ENCODE measurements at places on chromosomes 7 and 10. TPM values are rescaled to one million over a fixed set of nuclear protein-coding genes. Genes with fewer than 3 reads are reported as not detected.

GRCh38 chr7:129013048-129013724, 41.7 kb downstream of the TNPO3 start:
- no peak for DNase-seq

DNA sequence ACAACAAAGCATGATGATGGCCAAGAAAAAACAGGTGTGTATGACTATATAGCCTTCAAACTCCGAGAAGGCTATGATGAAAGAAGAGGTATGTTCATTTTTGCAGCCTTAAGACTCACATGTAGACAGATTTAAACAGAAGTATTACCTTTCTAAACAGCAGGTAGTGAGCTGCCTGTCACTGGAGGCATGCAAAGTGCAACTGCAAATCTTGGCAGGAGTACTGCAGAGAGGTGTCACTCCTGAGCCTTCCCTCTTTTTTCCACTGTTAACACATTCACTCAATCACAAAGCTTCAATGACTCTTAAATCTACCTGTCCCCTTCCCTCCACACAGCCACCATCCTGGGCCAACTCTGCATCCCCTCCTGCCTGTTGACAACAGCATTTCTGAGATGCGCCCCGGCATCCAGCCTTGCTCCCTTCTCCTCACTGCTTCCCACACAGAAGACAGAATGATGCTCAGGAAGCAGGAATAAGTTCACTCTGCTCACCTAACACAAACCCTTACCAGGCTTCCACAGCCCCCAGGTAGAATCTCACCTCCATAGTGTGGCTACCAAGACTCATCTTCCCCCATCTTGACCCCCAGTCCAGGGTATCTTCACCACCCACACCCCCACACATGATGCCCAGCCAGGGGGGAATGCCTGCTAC, 161.9 kb upstream of the ZMIZ1 start:
- no peak for DNase-seq

- DNase-seq: no peak
Measured at GRCh38 chr10:79320820-79321493, 26.3 kb upstream of the PPIF start.

- DNase-seq: no peak
Measured at GRCh38 chr7:155948845-155949244, 136.6 kb upstream of the SHH start.

DNA sequence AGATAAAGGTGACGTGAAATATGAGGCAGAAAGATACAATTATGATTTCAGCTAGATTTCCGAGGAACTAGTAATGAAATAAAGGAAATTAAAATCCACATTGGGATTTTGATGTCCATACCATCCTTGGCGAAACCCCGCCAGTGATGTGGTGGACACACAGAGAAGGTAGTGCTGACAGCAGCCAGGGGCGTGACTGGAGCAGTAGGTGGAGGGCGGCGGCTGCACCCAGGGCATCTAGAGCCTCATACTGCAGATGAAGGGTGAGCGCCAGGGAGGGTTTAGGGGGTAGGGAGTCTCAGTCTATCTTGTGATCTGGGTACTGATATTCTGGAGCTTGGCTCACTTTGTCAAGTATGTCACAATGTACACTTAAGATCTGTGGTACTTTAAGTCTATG, 855.5 kb upstream of the POM121L12 start:
- no peak for DNase-seq

DNA sequence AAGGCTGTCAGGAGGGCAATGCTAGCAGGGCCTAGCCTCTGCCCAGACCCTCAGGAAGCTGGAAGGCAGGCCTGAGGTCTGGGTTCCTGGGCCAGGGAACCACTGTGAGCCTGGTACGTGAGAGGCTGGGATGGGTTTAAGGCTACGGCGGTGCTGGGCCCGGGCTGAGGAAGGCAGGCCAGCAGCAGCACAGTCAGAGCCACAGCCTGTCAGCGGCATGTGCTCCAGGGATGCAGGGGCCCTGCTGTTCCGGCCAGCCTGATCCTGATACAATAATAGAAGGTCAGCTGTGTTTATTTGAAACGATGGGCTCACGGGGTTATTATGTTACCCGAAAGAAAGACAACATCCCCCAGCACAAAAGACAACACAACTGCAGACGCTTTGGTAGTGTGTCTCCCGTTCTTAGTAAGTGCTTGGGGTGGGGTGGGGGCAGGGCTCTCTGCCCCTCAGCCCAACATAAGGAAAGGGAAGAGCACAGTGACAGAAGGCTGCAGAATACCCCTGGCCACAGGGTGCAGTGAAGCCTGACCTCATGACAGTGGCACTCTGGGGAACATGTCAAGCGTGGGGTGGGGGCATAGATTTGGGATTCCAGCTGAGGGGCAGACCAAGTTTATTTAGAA, 95.0 kb downstream of the COL13A1 start:
- DNase-seq: no peak

GRCh38 chr7:80213814-80214213, 79.2 kb downstream of the GNAI1 start:
- no peak for DNase-seq

DNA sequence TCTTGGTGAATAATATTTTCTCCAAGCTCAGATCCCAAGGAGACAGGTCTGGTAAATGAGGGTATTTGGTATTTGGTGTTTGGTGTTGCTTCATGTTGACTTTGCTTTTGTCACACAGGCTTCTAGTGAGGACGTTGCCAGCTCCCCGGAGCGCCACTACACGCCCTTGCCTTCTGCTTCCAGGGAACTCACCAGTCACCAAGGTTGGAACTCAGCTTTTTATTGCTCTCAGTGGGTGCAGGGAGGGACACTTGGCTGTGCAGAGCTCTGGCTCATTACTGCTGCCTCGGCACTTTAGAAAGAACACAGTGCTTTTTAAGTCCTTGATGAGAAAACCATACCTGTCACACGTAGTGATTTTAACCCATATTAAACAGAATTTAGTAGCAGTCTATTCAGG, 892.9 kb downstream of the LRMDA start:
- DNase-seq: no peak

- DNase-seq: no peak
Measured at GRCh38 chr10:49759787-49760551, 2.2 kb downstream of the OGDHL start.

DNA sequence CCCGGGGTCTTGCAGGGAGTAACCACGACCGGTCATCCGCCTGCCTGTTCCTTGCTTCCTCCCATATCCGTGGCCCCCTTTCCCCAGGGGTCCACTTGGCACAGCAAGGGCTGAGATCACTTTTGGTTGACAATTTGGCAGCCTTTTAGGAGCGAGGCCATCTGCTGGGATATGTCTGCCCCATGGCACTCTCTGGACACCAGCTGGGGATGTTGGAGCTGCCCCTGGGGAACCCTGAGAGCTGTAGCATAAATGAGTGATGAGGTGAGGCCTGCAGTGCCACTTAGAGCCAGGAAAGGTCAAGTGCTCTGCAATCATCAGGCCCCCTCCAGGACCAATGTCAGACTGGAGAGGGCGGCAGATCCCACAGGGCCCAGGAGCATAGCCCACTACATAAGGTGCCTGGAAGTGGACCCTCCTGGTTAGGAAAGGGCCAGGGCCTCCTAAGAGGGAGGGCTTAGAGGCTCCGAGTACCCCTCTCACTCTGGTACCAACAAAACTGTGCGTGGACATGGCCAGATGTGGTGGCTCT, 92.1 kb downstream of the HIP1 start:
- no peak for DNase-seq

DNA sequence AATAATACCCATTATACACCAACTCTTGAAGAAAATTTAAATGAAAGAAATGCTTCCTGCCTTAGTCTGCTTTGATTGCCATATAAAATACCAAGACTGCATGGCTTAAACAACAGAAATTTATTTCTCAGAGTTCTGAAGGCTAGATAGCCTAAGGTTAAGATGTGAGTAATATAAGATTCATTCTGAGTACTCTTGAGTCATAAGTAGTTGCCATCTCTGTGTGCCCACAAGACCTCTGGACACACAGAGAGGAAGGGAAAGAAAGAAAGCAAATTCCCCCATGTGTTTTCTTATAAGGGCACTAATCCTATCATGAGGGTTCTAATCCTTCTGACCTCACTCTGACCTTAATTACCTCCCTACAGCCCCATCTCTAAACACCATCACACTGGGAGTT, 201.2 kb downstream of the PTN start:
- DNase-seq: no peak

DNA sequence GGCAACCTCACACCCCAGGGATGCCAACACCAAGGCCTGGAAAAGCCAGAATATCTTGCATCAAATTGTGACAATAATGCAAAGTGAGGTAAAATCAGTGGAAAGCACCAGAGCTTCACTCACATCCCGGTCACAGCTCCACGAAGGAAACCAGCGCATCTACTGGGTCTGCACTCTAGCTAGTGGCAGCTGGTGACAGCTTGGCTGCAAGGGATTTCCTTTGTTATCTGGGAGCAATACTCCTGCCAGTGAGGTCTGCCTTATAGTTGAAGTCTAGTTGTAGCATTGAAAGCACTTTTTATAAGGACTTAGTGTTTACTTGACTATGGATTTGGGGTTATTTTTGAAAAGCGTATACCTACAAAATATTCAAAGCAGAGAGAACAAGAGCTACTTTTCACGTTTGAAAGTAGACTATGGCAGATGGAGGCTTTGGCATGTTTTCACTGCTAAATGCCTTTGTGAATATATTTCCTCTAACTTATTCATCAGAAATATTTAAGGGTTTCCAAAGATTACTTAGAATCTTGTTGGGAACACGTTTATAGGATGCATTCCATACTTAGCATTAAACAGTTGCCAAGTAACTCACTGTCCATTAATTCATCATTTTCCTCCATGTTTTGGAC, 26.1 kb downstream of the WDFY4 start:
- no peak for DNase-seq

- no peak for DNase-seq
Measured at GRCh38 chr7:44440577-44441078, 49.8 kb downstream of the NUDCD3 start.

DNA sequence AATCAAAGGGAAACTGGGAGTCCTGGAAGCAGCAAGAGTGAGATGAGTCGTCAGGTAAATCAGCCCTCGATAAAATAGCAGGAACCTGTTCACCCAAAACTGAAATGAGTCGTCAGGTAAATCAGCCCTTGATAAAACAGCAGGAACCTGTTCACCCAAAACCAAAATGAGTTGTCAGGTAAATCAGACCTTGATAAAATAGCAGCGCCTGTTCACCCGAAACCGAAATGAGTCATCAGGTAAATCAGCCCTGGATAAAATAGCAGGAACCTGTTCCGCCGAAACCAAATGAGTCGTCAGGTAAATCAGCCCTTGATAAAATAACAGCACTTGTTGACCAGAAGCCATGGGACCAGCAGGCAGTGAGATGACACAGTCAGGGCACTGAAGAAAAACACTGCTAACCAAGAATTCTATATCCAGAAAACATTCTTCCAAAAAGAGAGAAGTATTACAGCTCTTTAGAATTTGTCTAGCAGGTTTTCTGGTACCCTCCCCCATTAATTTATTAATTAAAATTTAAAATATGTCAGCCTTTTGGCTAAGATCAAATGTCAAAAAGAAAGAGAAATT, 3.4 kb upstream of the CYP2E1 start:
- no peak for DNase-seq

DNA sequence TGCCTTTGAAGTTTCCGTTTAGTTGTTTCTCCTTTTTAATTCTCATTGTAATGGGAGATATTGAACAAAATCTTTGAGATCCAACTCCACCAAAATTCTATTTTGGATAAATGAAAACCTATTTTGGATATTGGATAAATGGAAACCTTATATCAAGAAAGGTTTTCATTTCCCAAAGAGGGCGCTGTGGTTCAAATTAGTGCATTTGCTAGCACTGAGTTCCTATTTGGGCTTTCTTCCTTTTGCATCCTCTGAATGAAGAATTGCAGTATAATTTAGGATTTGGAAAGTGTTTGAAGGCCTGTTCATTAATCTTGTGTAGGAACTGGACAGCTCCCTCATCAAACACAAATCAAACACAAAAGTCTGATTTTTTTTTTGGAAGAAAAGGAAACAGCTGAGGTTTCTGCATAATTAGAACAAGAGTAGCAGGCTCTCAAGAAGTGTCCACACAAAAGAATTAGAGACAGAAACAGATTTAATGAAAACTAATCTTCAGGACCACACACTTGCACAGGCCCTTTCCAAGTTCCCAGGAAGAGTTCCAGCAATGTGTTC, 80.8 kb upstream of the KLF14 start:
- DNase-seq: no peak

DNA sequence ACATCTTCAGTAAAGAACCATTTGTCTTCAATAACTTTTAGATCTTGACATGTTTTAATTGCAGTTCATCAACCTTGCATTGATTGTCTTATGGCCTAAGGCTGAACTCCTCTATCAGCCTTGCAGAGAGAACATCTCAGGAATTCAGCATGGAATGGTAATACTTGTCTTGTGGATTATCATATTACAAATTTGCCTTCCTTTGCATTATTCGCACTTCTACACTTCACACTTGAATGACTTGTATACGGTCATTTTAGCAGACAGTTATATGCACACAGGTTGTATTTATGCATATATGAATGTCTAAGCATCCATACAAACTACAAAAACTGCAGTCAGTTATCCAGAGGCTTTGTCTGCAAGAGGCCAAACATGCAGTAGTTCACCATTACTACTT, 31.7 kb downstream of the GPR85 start:
- DNase-seq: no peak

- DNase-seq: no peak
Measured at GRCh38 chr10:97058521-97058920, 127.2 kb downstream of the SLIT1 start.

GRCh38 chr10:29530112-29530976, 104.4 kb downstream of the SVIL start:
- DNase-seq: no peak

GRCh38 chr10:79153745-79154144, 85.0 kb downstream of the ZMIZ1 start:
- DNase-seq: no peak

HOXA9 gene
- total RNA-seq: not detected

GJC3 gene
- not detected for total RNA-seq

FAM24A gene
- not detected for total RNA-seq

RELN gene
- total RNA-seq: not detected

USP6NL gene
- total RNA-seq: 3.2 TPM

CDHR3 gene
- total RNA-seq: 1.4 TPM

NEUROG3 gene
- not detected for total RNA-seq

SEMA3D gene
- total RNA-seq: not detected

RUFY2 gene
- 7.8 TPM for total RNA-seq

SMIM30 gene
- total RNA-seq: 52.4 TPM

UCMA gene
- not detected for total RNA-seq

Measured in CD8-positive, alpha-beta memory T cell (primary cell).